Right cardiac atrium (tissue), 5 donors: ENCODE measurements at places on chromosomes 13 and 19. TPM values are rescaled to one million over a fixed set of nuclear protein-coding genes. Genes with fewer than 3 reads are reported as not detected.

- no peak for DNase-seq
Observed at GRCh38 chr13:20803180-20803965, 29.6 kb upstream of the EEF1AKMT1 start.

- DNase-seq: no peak
Observed at GRCh38 chr19:5440299-5440698, 14.9 kb upstream of the ZNRF4 start.

- no peak for DNase-seq
Observed at GRCh38 chr13:23356368-23356767, 77.1 kb downstream of the SACS start.

GRCh38 chr13:49587311-49587847 lies 2.0 kb upstream of the RCBTB1 start:
- no peak for DNase-seq

- peak; percentile 41 for DNase-seq
Observed at GRCh38 chr19:13965926-13966683, 13.8 kb downstream of the DCAF15 start.

GRCh38 chr13:74110053-74110452 lies 24.2 kb downstream of the KLF12 start:
- DNase-seq: peak; percentile 52

GRCh38 chr13:73303851-73304250 lies 245.0 kb downstream of the KLF5 start:
- DNase-seq: no peak

DNA sequence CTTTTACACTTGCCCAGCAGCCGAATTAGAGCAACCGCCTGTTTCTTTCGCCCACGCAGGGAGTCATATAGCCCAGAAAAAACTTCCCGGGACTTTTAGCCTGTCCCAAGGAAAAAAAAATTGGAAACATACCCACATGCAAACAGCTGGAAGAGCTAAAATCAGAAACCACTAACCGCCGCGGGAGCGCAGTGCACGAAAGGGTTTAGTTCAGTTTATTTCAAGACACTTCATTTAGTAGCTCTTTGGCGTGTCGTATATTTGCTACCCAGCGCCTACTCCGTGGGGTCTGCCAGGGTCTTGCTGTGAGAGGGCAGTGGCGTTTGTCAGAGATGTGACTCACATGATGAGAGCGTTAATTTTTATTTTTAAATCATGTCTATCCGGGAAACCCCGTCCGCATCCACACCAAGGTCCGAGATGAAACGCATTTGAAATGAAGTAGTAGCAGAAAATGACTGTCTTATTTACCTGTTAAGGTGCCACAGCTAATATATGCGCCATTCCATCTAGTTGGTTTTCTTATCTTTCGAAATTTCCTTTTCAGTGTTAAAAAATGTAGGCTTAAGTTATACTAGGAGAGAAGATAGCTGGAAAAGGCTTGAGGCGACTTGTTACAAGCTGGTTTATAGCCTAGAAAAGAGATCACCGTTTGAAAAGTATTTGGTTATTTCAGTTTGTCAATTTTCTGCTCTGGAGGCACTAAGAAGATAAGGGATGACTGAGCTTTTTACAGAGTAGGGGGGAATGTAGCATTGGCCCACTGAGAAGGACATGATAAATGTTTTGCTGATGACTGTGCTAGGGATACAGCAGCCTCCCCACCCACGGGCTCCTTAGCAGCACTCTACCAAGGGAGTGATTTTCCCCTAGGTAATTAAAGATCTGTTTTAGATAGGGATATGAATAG lies 1.7 kb downstream of the KLF5 start:
- peak; percentile 54 for DNase-seq

DNA sequence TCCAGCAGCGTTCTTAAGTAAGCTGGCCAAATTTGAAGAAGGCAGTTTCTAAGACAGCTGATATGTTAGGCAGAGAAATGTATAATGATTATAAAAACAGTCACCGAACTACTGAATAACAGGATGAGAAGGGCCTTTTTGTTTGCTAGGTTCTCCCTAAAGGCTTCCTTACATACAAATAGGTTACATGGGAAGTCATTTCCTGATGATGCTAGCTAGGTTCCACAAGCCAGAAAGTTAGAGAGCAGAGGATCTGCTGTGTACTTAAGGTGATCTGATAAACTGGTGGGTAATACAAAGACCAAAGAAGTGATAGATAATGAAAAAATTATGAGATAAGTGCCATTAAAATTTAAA lies 139.7 kb downstream of the VWA8 start:
- no peak for DNase-seq

GRCh38 chr13:46405457-46405856 lies 18.4 kb upstream of the RUBCNL start:
- DNase-seq: no peak

GRCh38 chr13:42048342-42048683 lies at the start of gene DGKH:
Gene DGKH, plus strand, starts transcription at chr13:42048648. Its CDS starts 126 bp downstream, at chr13:42048774.
- DNase-seq: no peak

DNA sequence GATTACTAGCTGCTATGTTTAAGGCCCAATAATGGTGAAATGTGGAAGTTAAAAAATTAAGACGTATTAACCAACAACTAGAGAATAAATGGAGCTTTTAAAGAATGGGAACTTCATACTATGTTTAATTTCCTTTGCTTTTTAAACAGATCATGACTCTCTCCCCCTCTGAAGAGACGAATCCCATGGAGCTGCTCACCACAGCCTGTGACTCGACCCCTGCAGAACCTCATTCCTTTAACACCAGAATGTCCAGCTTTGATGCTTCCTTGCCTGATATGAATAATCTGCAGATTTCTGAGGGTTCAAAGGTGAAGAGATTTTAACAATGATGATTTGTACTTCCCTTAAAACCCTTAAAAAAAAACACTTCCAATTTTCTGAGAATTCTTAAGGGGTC lies 53.0 kb downstream of the ZAR1L start:
- DNase-seq: no peak

DNA sequence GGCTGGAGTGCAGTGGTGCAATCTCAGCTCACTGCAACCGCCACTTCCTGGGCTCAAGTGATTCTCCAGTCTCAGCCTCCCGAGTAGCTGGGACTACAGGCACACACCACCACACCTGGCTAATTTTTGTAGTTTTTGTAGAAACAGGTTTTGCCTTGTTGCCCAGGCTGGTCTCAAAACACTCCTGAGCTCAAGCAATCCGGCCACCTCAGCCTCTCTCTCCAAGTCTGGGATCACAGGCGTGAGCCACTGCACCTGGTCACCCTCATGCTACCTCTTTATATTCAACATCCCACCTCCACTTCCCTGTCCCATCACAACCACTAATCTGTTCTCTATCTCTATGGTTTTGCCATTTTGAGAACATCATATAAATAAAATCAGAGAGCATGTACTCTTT lies 155.7 kb downstream of the PTPRS start:
- no peak for DNase-seq

DNA sequence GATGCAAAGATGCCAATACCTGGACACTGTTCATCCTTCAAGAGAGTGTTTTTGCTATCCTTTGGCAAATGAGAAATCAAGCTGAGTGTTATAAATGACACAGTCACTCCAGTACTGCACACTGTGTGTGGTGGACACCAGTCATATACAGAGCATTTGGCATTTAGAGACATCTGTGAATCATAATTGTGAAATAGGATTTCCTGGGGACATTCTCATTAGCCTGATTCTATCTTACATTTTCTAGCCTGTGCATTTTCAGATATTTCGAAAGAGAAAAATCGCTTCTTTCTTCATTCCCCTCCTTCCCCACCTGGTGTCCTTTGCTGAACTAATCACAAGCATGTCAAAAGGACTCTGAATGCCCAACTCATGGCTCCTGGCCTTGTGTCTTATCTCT lies 781.0 kb upstream of the ARGLU1 start:
- no peak for DNase-seq

- no peak for DNase-seq
Observed at GRCh38 chr13:105513448-105513847, 1022.0 kb downstream of the EFNB2 start.

DNA sequence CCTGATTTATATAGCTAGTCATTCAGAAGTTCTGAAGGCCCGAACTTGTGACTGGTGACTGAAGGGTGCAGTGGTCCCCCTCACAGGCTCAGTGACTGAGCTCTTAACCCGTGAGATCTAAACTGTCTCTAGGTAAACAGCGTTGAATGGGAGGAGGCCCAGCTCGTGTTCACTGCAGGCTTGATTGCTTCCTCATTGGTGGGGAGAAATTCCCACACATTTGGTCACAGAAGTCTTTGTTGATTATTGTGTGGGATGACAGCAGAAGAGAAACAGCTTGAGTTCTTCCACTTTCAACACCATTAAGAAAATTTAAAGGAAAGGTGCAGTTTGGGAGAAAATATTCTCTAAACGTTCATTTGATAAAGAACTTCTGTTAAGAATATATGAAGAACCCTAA lies 1178.0 kb downstream of the UQCRFS1 start:
- no peak for DNase-seq

Gene NLRP9
- polyA plus RNA-seq: not detected

Gene EBPL
- 9.3 TPM for polyA plus RNA-seq

Gene NUDT15
- 13.6 TPM for polyA plus RNA-seq

Gene KLF1
- not detected for polyA plus RNA-seq

Gene CHAMP1
- polyA plus RNA-seq: 5.2 TPM

Gene ZNF564
- polyA plus RNA-seq: 4.6 TPM

Gene MYH14
- polyA plus RNA-seq: 73.6 TPM

Gene IRF2BP1
- polyA plus RNA-seq: 17.5 TPM

Gene TEX26
- polyA plus RNA-seq: 0.27 TPM

Gene ACER1
- polyA plus RNA-seq: not detected
